NCI-H446 (cell line): ENCODE measurements at places on chromosomes 11 and 22.

- DNase-seq: no peak
Measured at GRCh38 chr22:45240104-45240809, 437 bp downstream of the KIAA0930 start.

DNA sequence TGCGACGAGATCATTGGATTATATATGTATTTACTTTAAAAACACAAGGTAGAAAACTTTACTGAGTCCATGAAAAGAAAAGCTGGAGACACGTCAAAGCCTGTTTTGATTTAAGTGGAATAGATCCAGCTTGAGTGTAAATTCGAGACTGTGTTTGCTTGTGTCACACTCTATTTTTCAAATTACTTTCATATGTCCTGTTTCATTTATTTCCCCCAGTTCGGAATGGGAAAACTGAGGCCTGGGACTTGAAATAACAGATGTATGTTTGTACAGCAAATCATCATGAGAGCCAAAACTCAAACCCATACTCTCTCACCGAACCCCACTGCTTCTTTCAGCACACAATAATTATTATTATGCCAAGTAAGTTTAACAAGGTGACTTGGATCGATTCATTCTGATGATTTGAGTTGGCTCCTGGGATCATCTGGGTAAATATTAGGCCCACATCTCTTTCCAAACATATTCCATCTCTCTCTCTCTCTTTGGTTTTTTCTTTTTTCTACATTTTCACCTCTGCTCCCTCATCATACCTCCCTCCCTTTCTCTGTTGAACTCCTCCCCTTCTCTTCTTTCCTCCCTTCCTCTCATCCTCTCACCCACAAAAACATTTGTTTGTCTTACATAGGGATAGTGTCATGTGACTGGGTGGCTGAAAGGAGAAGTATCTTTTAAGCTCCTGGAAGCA, 21.2 kb downstream of the FZD4 start:
- DNase-seq: no peak

- no peak for DNase-seq
Measured at GRCh38 chr11:27052668-27053067, 12.1 kb downstream of the BBOX1 start.

- no peak for DNase-seq
Measured at GRCh38 chr11:104094576-104094975, 58.1 kb downstream of the DDI1 start.

DNA sequence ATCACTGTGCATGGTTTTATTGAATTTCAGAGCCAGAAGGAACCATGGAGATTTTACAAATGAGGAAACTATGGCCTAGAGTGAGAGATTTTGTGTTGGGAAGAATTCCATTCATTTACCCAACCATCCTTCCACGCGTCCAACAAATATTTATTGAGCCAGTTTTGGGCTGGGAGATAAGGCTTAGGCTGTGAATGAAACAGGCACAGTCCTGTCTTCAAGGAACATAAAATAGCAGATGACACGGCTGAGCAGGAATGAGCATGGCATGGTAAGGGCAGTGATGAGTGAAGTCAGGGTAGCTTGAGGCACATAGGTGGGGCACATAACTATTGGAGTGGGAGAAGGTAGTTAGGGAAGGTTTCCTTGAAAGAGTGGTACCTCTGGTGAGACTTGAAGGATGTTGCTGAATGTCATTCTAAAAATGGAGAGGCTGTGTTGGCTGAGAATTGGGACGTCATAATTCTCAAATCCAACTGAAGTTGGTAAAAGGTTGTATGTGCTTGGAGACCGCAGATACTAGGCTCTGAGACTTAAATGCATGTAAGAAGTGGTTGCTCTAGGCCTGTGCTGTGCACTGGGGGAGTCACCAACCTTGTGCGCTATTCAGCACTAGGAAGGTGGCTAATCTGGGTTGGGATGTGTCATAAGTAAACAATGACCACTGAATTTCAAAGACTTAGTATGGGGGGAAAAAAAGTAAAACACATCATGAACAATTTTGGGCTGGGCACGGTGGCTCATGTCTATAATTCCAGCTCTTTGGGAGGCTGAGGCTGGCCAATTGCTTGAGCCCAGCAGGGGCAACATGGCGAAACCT, 51.9 kb downstream of the TEAD1 start:
- DNase-seq: no peak

DNA sequence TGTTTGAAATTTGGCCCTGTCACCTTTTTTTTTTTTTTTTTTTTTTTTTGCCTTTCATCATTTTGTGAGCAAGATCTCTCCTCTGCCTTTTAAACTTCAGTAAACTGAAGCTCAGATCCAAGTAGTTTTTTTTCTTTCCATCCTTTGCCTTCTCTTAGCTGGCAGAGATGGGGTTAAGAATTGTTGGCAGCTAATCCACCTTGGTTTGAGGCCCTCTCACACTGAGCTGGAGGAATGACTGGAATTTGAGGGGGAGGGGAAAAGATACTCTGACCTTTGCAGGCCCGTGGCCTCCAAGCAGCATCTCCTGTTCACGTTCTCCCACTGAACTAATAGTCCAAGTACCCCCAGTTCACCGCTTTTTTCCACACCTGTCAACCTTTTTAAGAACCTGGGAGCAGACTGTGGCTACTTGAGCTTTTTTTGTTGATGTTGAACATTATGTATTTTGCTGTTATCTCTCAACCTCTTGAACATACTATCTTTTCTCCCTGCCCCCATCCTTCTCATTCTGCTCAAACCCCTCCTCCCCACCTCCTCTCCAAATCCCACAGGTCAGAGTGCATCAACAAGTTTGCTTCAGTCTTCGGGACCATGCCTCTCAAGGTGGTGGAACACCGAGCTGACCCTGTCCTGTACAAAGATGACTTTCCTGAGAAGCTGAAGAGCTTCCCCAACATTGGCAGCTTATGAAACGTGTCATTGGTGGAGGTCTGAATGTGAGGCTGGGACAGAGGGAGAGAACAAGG, 66.2 kb downstream of the ALX4 start:
- no peak for DNase-seq

- no peak for DNase-seq
Measured at GRCh38 chr11:78685156-78685555, 110.5 kb upstream of the NARS2 start.

DNA sequence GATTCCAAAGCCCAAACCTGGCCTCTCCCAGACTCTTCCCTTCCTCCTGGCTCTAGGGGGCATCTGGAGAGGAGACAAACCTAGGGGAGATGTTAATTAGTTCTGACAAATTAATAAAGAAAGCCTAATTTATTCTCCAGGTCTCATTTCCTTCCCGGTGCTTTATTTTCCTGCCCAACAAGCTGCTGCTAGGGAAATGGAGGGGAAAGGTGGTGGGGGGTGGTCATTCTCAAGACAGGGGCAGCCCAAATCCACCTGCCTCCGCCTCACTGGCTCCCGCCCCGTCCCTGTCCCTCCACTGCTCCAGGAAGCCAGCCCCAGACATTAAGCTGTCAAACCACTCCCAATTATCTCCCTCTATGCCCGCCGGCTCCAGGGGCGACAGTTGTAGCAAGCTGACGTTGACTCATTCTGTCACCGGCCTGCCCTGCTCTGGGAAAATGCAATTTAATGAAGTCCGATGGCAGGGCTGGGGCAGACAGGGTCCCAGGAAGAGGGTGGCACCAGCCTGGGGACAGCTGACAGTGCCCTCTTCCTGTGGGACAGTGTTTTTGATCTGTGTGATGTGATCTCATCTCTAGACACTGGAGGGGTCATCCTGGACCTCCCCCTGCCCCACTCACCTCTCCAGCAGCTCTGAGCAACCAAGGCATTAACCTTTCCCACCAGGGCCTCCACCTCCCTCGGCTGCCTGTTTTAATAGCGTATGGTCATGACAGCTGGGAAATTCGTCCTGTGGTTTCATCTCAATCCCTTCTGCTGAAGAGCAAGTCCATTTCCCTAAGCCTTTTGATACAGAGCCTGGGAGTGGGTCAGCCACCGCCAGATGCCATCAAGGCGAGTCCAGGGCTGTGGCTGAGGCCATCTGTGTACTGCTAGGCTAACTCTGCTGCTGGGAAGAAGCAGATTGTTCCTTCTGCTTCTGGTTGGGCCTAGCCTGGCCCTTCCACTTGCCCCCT, 27.1 kb downstream of the NECTIN1 start:
- no peak for DNase-seq

DNA sequence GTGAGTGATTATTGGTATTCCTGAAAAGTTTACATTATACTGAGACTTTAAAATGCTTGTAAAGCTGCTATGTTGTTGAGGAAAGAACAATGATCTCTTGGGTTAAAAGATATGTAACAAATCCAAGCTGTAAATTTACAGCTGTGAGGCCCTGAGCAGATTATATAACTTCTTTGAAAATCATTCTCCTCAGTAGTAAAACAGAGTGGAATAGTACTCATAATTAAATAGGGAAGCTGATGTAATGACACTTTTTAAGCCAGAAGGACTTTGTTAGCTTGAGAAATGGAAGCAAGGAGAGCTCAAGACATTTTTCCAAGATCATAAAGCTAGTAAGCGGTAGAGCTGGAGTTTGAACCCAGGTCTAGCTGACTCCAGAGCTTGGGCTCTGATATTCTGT, 363.9 kb downstream of the TMEM135 start:
- no peak for DNase-seq

- no peak for DNase-seq
Measured at GRCh38 chr22:26508148-26508547, 4.1 kb downstream of the TFIP11 start.

GRCh38 chr22:21047035-21047661, 1.4 kb downstream of the LRRC74B start:
- no peak for DNase-seq

DNA sequence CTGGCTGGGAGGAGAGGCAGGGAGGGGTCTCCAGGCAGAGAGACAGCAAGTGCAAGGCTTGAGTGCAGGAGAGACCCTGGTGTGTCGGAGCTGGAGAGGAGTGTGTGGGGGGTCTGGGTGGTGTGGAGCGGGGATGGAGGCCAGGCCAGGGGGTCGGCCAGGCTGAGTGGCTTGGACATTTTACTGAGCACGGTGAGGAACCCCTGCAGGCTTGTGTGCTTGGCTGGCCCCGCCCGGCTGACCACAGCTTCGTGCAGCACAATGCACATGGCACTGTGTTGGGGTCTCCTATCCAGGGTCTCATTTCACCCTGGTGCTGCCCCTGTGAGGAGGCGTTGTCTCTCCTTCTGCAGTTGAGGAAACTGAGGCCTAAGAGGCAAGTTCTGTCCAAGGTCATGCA, 5.6 kb downstream of the MYEOV start:
- no peak for DNase-seq

- no peak for DNase-seq
Measured at GRCh38 chr11:131829725-131830124, 459.3 kb downstream of the NTM start.

DNA sequence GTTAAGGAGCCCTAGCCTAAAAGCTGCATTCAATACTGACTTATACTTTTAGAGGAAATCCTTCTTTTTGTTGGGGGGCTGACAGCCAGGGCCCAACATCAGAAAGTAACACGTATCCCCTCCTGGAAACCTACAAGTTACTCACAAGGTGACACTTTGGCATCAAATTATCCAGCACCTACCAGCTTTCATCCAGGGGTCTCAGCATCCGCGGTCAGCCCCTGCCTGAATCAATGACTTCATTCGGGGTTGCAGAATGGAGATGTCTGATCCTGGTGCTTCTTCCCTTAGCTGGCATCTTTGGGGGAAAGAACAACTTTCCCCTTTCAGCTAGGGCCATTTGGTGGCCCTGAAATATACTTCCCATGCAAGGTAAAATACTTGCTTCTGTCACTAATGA, 5.3 kb upstream of the NAP1L4 start:
- DNase-seq: no peak

DNA sequence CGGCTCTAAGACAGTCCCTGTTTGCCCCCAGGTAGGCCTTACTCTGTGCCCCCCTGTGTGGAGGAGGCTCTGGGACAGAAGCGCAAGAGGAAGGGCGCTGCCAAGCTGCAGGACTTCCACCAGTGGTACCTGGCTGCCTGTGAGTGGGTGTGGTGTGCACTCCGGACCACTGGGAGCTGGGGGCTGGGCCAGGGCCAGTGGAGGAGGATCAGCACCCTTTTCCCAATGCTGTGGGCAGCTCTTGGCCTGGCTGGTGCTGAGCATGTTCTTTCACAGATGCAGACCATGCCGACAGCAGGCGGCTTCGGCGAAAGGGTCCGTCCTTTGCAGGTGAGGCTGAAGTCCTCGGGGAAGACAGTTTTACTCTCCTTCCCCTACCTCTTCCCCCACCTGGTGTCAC, 3.7 kb downstream of the SCO2 start:
- no peak for DNase-seq

GRCh38 chr11:30478923-30479322, 107.2 kb downstream of the MPPED2 start:
- no peak for DNase-seq

DNA sequence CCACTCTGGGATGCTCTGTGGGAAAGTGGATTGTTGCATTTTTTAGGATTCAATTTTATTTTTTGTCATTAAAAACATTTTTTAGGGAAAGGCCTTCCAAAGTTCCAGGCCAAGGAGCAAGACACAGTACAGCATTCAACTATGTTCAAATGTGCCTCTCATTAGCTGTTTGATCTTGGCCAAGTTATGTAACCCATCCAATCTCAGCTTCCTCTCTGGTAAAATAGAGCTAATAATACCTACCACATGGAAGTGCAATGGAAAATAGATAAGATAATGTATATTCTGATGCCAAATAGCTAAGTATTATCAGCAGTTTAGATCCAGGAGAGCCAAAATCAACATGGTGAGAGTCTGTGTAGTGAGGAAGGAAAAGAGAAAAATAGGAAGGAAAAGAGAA, 220.3 kb upstream of the SESN3 start:
- DNase-seq: no peak

- no peak for DNase-seq
Measured at GRCh38 chr11:61973476-61974162, 6.2 kb upstream of the FTH1 start.

DNA sequence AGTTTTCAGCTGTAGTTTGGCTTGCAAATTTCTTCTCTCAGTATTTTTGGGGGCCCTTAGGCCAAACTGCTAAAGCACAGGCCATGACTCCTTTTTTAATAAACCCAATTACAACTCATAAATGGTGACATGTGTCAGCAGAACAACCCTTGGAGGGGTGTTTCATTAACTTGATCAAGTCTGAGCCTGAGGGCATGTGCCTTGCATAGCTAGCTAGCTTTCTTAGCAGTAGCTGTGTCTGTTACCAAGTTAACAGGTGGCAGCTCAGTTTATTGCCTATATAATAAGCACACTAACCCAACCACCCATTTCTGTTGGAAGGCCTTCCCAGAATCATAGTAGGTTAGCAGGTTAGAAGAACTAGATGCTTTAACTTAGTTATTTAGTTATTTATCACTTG, 950.3 kb upstream of the CCDC90B start:
- DNase-seq: no peak

- DNase-seq: no peak
Measured at GRCh38 chr11:69044111-69045013, 4.4 kb upstream of the TPCN2 start.

- no peak for DNase-seq
Measured at GRCh38 chr22:20624161-20624616, 116.8 kb downstream of the MED15 start.

- DNase-seq: peak; percentile 73
Measured at GRCh38 chr22:38868886-38869381, 3.1 kb downstream of the CBX6 start.

GRCh38 chr11:122773781-122774266, 64.5 kb upstream of the CRTAM start:
- DNase-seq: no peak
